SHP77 (cell line): ENCODE measurements at places on chromosomes 3 and 15.

DNA sequence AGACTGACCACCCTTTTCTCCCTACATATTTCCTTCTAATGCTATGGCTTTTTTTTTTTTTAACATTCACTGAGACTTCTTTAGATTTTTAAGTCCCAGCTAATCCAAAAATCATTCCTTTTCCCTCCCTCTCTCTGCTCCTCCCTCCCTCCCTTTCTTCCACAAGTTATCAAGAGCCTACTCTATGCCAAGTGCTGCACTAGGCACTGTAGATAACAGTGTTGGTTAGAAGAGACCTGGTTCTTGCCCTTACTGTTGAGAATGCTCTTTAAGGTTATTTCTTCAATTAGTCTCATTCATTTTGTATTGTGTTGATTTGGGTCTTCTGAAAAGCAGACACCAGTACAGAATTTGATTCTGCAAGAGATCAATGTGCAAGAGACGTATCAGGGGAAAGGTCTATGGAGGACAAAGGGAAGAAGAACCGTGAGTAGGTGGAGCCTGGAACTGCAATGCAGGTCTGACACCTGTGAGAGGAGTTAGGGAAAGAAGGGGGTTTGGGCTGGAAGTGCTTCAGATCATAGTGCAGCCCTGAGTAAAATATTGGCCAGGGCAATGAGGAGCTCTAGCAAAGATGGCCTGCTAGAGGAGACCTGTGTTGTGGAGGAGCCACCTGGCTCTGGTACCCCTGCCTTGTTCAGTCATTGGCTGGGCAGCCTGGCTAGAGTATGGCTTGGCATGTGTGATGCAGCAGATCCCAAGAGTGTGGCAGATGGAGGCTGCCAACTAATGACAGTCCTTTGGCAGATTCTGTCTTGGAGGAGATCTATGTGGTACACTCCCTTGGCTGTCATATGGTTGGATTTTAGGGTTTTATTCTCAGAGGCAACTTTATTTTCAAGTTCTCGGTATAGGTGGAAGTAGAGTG is 9.7 kb upstream of the PCOLCE2 start:
- no peak for DNase-seq

DNA sequence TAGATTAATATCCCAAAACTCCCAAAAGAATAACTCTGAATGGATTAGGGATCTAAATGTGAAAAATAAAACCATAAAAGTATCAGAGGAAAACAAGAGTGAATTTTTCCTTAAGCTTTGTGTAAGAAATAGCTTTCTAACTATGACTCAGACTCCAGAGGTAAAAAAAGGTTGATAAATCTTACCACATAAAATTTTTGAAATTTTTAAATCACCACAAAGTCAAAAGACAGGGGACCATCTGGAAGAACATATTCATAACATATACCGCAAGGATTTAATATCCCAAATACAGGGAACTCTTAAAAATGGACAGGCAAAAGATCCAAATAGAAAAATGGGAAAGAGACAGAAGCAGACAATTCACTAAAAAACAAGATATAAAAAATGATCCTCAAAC is 145.0 kb downstream of the ARNT2 start:
- DNase-seq = no peak

DNA sequence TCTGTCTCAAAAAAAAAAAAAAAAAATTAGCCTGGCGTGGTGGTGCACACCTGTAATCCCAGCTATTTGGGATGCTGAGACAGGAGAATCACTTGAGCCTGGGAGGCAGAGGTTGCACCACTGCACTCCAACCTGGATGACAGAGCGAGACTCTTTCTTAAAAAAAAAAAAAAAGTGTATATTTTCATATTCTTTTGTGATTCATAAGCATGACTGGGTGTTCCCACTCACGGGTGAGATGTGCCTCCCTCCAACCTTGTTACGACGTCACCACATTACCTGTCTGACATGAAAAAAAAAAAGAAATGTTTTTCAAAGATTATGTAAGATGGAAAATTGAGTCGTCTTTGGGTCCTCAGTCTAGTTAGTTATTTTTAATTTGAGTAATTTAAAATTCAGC is 56.8 kb downstream of the TMEM41A start:
- DNase-seq = no peak

- DNase-seq = no peak
Measured at GRCh38 chr3:151983538-151983937, 110.1 kb downstream of the SUCNR1 start.

DNA sequence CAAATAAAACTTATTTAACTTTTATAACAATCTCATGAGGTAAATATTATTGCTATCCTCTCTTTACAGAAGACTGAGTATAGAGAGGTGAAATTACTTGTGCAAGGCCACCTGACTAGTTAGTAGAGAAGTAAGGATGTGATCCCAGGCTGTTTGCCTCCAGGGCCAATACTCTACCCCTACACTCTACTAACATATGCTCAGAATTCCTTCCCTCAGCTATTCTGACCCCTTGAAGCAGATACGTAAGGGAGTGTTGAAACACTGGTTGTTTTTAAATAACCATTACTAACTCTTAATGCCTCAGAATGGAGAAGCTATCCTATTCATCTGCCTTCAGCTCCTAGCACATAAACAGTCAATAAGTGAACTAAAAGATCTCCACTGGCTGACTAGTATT is 24.1 kb downstream of the CSTA start:
- no peak for DNase-seq

DNA sequence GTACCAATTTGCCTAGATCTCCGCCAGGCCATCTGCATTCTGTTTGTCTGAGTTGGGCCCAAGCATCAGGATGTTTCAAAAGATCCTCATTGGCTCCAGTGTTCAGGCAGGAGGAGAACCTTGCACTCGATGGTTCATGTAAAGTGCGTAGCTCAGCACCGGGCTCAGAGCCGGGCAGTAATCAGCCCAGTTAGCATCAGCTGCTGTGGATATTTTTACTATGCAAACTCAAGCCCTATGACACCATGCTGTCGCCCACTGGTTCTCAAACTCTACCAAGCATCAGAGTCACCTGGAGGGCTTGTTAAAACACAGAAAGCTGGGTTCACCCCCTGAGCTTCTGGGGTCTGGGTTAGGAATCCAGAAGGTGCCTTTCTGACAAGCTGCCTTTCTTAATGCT is 310.8 kb downstream of the SHQ1 start:
- DNase-seq = no peak

DNA sequence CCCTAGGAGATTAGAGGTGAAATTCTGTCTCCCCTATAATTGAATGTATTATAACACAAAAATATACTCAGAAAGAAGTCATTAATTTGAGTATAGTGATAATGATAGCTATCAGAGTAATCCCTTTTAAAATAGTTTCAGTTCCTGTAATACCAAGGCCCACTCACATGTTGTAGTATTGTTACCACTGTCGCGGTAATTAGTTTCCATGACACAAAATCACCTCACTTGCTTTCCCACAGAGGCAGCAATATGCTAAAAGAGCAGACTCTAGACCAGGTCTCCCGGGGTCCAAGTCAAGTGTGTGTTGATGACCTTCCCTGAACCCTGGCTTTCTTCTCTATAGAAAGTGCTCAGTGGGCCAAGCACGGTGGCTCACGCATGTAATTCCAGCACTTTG is 39.5 kb upstream of the NSMCE3 start:
- DNase-seq = no peak

DNA sequence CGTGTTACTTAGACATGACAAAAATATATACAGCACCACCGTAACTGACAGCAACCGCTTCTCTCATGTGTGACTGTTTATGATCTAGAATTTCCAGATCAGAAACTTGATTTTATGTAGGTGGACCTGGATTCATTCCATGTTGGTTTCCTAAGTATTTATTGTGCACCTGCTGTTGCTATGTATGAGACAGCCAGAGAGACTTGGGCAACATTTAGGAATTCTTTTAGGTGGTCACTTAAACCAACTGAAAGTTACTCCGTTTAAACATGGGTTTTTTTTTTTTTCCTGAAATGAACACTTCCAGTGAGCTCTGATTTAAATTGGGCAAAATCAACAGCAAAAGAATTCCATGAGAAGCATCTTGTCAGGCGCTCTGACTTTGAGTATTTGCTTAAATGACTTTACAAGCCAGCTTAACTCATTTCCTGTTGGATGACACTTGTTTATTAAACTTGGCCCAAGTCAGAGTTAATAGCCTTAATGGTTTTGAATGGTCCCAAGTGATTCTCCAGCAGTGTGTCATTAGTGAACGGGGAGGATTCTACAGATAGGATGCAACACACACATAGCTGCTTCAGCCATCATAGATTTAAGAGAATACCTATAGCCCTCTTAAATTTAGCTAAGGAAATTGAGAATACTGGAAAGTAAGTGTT is 31.8 kb downstream of the MITF start:
- DNase-seq = no peak
